GDM1 (cell line): ENCODE measurements at places on chromosomes 5 and 9.

- DNase-seq = no peak
Observed at GRCh38 chr9:137665226-137665625, 46.4 kb downstream of the EHMT1 start.

DNA sequence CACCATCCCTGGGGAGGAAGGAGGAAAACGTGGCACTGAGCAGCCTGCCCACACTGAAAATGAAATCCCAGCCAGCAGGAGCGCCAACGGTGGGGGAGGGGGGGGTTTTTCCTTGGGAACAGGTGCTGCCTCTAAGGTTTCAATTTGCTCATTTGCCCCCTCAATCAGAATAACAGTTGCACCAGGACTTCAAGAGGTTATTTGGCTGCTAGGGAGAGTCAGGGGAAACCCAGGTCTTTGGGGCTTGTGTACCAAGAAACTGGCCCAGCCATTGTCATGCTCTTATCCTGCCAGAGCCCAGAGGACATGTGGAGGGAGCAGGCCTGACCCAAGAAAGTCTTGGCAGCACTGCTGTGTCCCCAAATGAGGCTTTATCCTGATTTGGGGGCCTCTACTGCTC is 66.5 kb downstream of the NDFIP1 start:
- DNase-seq = no peak

GRCh38 chr5:107673039-107673367 is 2.3 kb upstream of the EFNA5 start:
- no peak for DNase-seq

DNA sequence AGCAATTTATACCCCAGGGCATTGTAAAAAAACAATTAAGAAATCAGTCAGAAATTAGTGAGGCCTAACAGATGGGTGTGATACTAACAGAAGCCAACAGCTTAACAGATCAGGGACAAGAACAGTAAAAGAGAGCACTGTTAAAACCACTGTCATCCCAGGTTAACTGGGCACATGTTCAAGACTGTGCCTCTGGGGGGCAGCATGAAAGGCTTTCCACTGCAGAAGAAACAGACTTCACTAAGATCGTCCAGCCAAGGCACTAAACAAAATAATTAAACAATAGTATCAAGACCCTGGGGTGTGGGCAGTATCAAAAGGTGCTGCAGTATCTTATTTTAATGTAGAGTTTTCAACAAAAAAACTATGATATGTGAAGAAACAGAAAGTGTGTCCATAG is 43.5 kb downstream of the FBN2 start:
- DNase-seq = no peak

GRCh38 chr5:180040287-180041214 is 31.0 kb downstream of the RNF130 start:
- DNase-seq = no peak

GRCh38 chr9:68919661-68920060 is 94.3 kb downstream of the PRKACG start:
- no peak for DNase-seq

DNA sequence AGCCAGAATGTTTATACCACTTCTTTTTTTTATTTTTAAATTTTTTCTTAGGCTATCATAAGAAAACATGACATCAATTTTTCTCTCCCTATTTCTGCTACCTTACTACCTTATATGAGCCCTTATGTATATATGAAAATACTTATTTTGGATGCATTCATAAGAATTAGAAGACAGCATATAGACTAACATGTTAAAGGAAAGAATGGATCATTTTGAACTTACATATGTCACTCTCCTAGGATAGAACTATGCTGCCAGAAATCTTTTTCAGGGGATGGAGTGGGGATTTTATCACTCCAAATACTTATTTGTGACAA is 51.8 kb downstream of the SNX24 start:
- DNase-seq = no peak

DNA sequence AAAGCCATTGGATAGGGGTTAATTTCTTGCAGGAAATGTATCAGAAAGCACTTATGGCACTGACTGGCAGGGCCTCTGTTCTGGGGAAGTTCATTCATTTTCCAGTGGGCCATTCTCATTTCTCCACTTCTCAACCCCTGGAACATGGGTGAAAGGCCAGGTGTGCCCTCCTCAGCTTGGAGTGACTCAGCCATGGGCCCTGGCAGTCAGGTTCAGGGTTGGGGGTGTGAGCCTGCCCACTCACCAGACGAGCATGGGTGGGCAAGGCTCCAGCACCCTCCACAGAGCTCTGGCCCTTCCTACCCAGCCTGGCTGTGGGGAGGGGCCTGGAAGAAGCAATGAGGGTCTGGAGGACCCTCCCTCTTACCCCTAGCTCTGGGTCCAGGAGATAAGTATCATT is 174.4 kb downstream of the HSPA4 start:
- no peak for DNase-seq

DNA sequence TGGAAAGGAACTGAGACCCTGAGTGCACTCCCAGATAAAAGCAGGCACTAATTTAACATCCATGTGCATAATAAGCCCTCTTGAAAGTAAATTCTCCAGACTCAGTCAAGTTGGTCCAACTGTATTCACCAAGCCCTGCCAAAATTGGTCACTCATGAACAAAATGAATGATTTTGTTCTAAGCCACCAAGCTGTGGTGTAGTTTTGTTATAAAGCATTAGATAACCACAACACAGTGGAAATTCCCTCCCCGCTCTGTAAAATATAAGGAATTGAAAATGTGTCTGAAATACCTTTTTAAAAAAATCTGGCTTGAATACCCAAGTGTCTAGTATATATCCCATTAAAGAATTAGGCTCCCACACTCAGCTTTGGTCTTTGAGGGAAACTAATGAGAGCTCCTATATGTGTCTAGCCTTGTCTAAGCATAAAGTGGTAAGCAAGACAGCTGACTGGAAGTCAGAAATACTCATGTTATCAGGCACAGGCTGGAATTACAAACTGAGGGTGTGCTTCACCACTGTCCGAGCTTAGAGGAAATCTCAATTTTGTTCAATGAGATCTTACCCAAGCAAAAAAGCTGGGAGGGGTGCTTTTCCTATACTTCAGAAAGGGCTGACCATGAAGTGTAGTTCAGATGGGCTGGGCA is 33.2 kb downstream of the IDNK start:
- DNase-seq = no peak

DNA sequence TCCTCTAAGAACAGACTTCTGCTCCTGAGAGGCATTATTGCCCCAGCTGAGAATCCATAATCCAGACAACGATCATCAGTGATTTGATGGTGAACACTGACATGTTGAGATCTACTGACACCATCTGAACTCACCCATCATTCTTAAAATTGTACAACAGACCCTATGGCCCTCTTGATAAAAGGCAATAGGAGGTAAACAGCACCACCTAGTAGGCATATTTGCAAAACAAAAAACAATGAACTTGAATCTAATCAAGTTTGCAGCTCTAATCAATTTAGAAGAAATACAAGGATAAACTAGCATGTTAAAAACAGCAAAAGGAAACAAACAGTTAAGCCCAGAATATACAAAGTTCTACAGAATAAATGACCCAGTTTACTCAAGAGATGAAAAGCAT is 89.6 kb downstream of the SFXN1 start:
- no peak for DNase-seq

- no peak for DNase-seq
Observed at GRCh38 chr9:109950710-109951443, 170.9 kb downstream of the PALM2AKAP2 start.

GRCh38 chr5:62284946-62285891 is 20.8 kb upstream of the KIF2A start:
- no peak for DNase-seq

GRCh38 chr5:156640691-156641241 is 209.3 kb upstream of the PPP1R2B start:
- no peak for DNase-seq

- DNase-seq = no peak
Observed at GRCh38 chr5:157444224-157444623, 15.8 kb upstream of the NIPAL4 start.

GRCh38 chr5:147446523-147446922 is 63.3 kb downstream of the DPYSL3 start:
- no peak for DNase-seq

DNA sequence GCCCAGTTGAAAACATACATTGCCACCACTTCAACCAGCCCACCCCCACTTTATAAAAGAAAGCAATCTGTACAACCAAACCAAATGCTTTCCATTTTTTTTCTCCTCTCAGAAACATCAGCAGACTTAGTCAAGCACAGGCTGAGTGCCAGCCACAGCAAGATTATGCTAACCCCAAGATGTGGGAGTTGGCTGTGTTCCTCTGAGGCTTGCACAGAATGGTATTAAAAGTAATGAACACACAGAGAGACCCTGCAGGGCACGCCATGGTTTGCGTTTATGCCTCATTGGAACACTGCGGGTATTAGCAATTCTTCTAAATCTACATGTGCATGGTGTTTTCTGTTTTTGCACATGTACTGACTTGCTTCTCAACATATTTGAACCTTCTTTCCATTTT is 419.9 kb upstream of the GRAMD2B start:
- no peak for DNase-seq
